Fibroblast of lung (primary cell): ENCODE measurements at places on chromosomes 12 and 14.

- no peak for DNase-seq
Measured at GRCh38 chr12:31951939-31952338, 7.3 kb upstream of the RESF1 start.

DNA sequence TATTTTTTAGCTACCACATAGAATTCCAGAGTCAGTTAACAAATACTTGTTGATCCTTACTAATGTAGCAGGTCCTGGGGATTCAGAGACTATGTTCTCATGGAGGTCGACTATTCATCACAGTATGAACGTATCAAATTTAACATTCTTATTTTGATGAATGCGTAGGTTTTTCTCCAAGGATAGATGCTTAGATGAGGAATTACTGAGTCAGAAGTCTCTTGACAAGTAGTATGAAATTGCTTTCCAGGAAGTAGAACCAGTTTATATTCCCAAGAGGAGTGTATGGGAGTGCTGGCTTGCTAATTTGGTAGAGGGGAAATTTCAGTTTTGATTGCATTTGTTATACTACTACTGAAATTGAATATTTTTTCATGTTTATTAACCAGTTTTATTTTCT lies 42.8 kb upstream of the CRADD start:
- DNase-seq: peak; percentile 69

GRCh38 chr14:89243741-89244140 lies 173.3 kb downstream of the FOXN3 start:
- no peak for DNase-seq

GRCh38 chr12:49664591-49665239 lies 41.4 kb downstream of the PRPF40B start:
- no peak for DNase-seq

GRCh38 chr12:41188058-41188840 lies at the start of gene PDZRN4:
Gene PDZRN4 (plus strand): TSS chr12:41188320.
- DNase-seq: no peak

- DNase-seq: no peak
Measured at GRCh38 chr14:78683981-78684380, 513.8 kb downstream of the NRXN3 start.

DNA sequence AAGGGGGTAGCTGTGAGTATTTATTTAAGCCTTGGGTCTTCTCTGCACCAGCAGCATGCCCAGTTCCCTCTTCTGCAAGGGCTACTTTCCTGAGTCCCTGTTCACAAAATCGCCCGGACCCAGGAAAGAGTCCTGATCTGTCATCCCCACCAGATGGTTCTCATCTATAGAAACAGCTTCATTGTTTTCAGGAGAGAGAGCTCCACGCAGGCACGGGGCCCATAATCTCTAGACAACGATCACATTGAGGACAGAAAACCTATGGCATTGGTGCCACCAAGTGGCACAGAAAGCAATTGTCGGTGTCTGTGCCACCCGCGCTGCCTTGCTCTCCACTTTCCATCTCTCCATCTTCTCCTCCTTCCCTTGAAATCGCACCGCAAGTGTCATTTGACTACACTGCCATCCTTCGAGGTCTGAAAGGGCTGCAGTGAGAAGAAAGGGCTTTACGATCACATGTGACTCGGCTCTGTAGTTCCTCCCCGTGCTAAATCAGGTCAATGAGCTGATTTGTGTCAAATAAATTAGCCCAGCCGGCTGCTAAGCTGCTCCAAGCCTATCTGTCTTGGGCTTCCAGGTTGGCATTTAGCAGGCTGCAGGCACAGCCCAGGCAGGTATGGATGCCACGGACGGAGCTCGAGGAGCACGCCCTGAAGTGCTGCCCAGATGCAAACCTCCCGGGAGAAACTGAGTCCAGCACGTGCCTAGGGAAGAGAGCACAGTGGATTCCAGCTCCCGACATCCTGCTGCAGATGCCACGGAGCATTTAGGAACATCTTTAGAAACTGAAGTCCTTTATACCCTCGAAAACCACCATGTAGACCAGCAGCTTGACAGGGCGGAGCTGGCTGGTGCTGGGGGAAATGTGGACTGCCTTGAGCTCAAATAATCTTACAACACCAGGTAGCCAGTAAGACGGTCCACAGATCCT lies 28.8 kb downstream of the SPRING1 start:
- peak; percentile 36 for DNase-seq

DNA sequence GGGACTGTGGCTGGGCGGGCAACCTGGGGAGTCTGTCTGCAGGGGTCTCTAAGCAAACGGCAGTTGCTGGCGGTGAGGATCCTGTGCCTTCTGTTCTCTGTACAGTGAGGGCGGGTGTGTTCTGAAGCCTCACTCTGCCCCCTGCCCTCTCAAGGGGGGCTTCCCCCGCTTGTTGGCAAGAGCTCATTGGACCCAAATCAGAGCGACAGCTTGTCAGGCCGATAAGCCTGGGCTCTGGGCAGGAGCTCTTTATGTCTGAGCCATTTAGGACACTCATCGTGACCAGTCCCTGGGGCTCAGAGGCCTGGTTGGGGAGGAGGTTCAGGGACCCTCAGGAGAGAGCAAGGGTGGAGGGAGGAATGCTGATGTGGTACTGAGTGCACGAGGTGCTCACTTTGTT lies 136.0 kb downstream of the TSPAN9 start:
- DNase-seq: no peak

GRCh38 chr14:52596861-52597260 lies 44.2 kb downstream of the GPR137C start:
- peak; percentile 19 for DNase-seq

DNA sequence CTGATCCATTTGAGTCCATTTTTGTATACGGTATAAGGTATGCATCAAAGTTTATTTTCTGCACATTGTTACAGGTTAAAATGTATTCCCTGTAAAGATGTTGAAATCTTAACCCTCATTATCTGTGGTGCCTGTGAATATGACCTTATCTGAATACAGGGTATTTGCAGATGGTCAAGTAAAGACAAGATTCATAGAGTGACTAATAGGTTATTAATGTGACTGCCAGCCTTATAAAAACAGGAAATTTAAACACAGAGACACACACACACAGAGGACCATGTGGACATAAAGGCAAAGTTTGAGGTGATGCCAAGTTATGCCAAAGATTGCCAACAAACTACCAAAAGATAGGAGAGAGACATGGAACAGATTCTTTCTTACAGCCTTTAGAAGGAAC lies 347.2 kb upstream of the DCN start:
- DNase-seq: peak; percentile 8

DNA sequence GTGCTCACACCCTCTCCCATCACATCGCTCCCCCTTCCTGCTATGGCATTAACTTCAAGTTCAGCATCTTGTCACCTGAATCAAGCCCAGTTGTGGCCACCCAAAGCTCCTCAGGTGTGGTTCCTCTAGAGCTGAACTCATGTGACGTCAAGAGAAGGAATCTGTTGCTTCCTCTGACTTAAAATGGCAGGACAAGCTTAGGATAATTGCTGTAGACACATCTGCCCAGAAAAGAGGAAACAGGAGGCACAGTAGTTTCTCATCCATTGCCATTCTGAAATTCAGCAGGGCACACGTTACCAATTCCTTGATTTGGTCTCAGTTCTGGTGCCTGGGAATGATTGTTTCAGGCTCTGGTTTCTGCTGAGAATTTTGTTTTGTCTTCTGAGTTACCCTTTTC lies 52.1 kb downstream of the RCOR1 start:
- DNase-seq: no peak

- no peak for DNase-seq
Measured at GRCh38 chr14:104116756-104117340, 21.5 kb upstream of the KIF26A start.
